ENCODE measurements at places on chromosomes 1 and 21. TPM values are rescaled to one million over a fixed set of nuclear protein-coding genes. Genes with fewer than 3 reads are reported as not detected.

The SNIP1 gene
- 11.6 TPM for total RNA-seq

The SIK1 gene
- total RNA-seq = 5.2 TPM

The C8A gene
- not detected for total RNA-seq

The SORT1 gene
- total RNA-seq = 41.9 TPM

The RGS13 gene
- total RNA-seq = not detected

The HSPA6 gene
- total RNA-seq = under 0.01 TPM

The FCRL5 gene
- total RNA-seq = not detected

The RNF186 gene
- not detected for total RNA-seq

The MAGOH gene
- total RNA-seq = 22.2 TPM

The SELE gene
- not detected for total RNA-seq

The FCRL2 gene
- total RNA-seq = not detected

The FCAMR gene
- total RNA-seq = not detected

The CORT gene
- total RNA-seq = not detected

The MTMR11 gene
- total RNA-seq = 7.8 TPM

The LYPD8 gene
- total RNA-seq = under 0.01 TPM

The NTRK1 gene
- total RNA-seq = not detected

The HNRNPR gene
- total RNA-seq = 80.5 TPM

The HMCN1 gene
- 5.2 TPM for total RNA-seq

The PPIE gene
- 23.8 TPM for total RNA-seq

The TXLNA gene
- total RNA-seq = 105 TPM

Measured in fibroblast of villous mesenchyme (primary cell).